ENCODE measurements at places on chromosomes 5 and 9. TPM values are rescaled to one million over a fixed set of nuclear protein-coding genes. Genes with fewer than 3 reads are reported as not detected.

CCDC192 gene
- total RNA-seq: not detected

DNA sequence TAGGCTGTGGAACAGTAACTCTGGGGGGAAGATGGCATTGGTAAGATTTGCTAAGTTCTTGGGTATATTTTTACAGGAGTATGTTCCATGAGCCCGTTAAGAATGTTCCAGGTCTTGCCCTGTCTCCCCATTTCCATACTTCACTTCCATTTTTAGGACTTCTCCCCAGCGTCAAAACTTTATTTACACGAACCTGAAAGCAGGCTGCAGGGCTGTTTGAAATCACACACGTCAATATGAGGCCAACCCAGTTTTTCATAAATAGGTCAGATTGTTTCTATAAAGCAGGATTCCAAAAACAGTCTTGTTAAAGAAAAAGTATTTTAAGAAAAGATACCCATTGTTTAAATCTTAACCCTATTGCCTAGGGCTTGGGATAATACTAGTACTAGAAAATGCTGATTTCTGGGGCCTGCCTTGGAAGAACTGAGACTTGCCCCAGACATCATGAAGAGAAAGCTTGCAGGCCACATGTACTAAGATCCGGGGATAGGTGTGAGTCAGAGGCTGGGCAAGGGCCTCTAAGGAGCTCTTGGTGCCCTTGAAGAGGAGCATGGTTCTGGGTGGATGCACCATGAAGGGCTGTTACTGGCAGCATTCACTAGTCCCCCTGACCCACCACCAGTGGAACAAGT, 24.2 kb downstream of the TRIO start:
- no peak for DNase-seq

DNA sequence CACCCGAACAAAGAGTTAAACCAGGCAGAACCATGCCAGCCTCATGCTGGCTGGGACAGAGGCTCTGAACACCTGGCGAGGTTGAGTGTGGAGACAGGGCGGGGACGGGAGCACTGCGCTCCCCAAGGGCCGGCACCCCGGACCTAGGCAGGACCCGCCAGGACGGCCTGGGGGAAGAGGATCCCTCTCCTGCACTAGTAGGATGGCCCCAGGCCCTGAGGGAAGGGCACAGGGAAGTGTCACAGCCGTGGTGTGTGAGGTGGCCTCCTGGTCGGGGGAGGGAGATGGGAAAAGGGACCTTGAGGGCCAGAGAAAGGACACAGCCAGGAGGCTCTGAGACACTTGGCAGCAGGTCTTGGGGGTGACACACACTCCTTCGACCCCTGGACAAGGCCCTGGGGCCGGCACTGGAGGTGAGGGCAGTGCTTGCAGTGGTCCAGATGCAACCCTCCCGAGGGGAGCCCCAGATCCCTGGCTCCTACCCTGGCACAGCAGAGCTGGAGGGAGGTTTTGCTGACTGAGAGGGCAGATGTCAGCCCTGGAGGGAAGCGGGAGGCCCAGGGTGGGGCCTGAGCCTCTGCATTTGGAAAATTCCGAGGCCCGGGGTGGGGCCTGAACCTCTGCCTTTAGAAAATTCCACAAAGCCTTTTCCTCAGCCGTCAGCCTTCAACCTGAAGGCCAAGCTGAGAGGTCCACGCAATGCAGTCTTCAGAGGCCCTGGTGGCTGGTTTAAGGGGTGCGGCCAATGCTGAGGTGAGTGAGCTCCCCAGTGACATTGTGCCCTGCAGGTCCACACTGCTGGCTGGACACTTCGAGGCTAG, 24.8 kb upstream of the TERT start:
- no peak for DNase-seq

GRCh38 chr5:65835191-65835590, 91.2 kb upstream of the ERBIN start:
- no peak for DNase-seq

DNA sequence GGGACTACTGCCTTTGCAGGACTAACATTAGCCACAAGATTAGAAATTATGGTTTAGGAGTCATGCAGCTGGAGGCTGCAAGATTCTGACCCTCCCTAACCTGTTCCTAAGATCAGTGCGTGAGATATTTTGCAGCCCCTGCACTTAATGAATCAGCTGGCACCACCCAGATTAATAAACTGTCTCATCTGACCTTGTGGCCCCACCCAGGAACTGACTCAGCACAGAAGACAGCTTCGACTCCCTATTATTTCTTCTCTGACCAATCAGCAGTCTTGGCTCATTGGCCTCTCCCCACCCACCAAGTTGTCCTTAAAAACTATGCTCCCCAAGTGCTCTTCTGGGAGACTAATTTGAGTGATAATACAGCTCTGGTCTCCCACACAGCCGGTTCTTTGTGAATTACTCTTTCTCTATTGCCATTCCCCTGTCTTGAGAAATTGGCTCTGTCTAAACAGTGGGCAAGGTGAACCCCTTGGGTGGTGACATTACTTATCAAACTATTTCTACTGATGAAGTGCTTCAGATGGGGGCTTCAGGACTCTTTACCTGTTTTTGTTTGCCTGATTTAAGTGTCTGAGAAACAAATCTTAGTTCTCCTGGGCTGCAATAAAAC, 17.0 kb downstream of the CTSL start:
- DNase-seq: no peak

SLC1A1 gene
- total RNA-seq: 4.2 TPM

DNA sequence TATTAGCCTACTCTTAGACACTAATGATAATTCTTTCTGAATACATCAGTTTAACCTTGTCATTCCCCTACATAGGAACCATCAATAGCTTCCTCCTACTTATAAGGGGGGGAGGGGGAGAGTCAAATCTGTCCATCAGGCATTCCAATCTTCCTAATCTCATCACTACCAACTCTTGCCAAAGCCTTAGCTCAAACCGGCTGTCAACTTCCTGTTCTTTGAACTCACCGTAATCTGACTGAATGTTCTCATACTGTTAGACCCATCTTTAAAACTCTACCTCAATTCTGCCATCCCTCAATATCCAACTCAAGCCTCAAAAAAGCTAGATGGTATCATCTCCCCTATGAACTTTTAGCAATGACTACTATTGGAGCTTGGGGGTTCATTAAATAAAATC, 41.9 kb upstream of the RNF38 start:
- no peak for DNase-seq
